ENCODE measurements at places on chromosomes 12 and 14. TPM values are rescaled to one million over a fixed set of nuclear protein-coding genes. Genes with fewer than 3 reads are reported as not detected.

GRCh38 chr12:131947482-131948027, 2.2 kb upstream of the EP400 start:
- DNase-seq, result no peak

The PTPRQ gene
- not detected for total RNA-seq

DNA sequence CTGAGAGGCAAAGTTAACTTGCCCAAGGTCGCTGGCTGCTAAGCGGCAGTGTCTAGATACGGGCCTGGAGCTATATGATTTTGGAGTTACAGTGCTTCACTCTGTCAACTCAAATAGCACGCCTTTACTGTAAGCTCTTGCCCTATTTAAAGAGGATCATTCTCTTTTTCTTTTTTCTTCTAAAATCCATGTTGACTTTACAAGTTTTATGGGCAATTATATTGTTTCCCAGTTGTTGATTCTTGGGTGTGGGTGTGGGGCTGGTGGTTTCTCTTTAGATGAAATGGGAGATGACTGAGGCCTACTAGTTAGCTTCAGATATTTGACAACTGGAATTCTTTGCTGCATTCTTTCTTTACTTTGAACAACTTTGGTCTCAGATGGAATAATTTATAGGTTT, 70.7 kb downstream of the C12orf75 start:
- DNase-seq, result no peak

DNA sequence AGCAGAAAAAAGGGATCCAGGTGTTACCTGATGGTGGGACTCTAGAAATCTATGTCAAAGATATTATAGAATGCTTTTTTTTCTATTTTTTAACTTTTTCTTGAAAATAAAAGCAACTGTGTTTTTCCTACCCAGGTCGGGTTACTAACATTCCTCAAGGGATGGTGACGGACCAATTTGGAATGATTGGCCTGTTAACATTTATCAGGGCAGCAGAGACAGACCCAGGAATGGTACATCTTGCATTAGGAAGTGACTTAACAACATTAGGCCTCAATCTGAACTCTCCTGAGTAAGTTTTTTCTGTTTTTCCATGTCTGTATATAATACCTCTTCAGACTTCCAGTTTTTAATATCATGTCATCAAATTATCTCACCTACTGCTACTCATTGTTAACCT, 27.6 kb upstream of the KCNMB4 start:
- DNase-seq, result no peak

The PLA2G1B gene
- not detected for total RNA-seq

The POLE2 gene
- 14.8 TPM for total RNA-seq

DNA sequence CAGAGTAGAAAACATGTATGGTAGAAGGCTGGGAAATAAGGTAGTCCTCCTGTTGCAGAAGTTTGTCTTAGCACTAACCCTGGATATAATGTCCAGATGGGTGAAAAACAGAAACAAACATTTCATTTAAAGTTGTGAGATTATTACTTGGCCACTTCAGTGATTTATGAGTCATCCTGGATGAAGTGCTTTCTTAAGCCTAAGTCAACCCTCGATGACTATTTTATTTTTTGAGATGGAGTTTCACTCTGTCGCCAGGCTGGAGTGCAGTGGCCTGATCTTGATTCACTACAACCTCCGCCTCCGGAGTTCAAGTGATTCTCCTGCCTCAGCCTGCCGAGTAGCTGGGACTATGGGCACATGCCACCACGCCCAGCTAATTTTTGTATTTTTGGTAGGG, 10.2 kb downstream of the DLST start:
- DNase-seq, result no peak

DNA sequence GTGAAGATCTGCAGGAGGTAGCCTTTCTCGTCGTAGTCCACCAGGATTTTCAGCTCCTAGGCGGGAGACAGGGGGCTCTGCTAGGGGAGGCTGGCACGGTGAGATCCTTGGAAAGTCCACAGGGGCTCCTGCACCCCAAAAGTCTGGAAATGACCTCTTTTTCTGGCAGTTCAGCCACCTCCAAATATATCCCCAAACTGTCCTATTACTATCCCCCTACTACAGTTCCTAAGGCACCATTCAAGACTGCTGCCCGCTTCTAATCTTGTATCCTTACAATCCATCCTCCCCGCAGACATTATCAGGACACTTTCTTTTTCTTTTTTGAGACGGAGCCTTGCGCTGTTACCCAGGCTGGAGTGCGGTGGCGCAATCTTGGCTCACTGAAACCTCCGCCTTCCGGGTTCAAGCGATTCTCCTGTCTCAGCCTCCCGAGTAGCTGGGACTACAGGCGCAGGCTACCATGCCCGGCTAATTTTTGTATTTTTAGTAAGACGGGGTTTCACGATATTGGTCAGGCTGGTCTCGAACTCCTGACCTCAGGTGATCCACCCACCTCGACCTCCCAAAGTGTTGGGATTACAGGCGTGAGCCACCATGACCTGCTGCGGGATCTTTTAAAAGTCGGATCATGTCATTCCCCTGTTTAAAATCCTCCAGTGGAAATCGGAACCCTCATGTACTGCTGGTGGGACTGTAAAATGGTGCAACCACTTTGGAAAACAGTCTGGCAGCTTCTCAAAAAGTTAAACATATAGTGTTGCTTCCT, 18.5 kb downstream of the HPD start:
- DNase-seq, result no peak

GRCh38 chr14:97920201-97920600, 1123.0 kb downstream of the VRK1 start:
- DNase-seq, result no peak

DNA sequence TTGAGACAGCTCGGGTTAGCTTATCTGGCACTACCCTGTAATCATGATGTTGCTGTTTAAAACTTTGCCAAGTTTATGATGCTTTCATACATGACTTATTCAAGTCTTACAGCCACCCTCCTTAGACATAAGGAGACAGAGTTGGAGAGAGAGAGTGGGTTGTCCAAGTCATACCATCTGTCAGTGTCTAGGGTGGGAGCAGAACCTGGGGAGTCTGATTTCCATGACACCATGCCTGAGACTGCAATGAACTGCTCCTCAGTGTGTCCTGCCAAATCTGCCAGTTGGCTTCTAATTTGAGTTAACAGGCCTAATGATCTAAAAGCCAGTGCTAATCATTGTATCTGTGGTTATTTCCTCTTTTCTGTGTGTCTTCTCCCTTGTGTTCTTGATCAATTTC, 43.7 kb upstream of the PHC1 start:
- no peak for DNase-seq

The DTX1 gene
- not detected for total RNA-seq

- no peak for DNase-seq
Observed at GRCh38 chr12:119308708-119309456, 25.6 kb upstream of the CCDC60 start.

The IPO4 gene
- 182 TPM for total RNA-seq

GRCh38 chr12:131043401-131043871, 89.7 kb downstream of the ADGRD1 start:
- no peak for DNase-seq

DNA sequence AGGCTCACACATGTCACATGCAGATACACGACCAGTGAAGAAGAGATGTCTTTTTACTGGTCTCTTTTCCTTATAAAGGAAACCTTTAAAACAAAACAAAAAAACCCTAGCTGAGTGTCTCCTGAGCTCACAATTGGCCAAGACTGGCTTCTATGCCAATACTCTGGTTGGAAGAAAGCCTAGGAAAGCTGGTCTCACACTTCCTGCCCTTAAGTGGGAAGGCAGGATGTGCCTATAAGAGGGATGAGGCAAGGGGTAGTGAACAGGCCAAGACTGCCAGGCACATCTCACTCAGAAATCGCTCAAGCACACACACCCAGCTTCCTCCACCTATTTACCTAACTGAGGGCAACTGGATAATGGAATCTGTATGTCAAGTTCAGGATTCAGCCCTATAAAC, 50.0 kb downstream of the SOCS2 start:
- no peak for DNase-seq

The IFNG-AS1 gene
- total RNA-seq, result not detected

DNA sequence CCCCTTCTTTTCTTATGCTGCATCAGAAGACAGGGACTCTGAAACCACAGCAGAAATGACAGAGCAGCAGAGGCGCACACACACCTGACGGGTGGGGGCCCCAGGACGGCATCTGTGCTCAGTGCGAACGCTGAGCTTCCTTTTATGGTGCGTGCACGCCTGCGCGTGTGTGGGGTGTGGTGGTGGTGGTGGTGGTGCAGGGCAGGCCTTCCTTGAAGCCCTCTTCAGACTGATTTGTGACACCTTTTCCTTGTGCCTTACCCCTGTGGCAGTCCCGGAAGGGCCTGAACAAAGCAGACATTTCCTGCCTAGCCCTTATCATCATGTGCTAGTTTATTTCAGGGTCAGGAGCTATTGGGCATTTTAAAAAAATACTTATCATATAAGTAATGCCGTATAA, 75.7 kb downstream of the TSPAN9 start:
- no peak for DNase-seq

The KERA gene
- not detected for total RNA-seq

GRCh38 chr12:6494258-6494743, 399 bp downstream of the NCAPD2 start:
- peak; percentile 50 for DNase-seq

GRCh38 chr14:98692832-98693231, 579.2 kb downstream of the BCL11B start:
- no peak for DNase-seq

The NKX2-1 gene
- total RNA-seq, result not detected

DNA sequence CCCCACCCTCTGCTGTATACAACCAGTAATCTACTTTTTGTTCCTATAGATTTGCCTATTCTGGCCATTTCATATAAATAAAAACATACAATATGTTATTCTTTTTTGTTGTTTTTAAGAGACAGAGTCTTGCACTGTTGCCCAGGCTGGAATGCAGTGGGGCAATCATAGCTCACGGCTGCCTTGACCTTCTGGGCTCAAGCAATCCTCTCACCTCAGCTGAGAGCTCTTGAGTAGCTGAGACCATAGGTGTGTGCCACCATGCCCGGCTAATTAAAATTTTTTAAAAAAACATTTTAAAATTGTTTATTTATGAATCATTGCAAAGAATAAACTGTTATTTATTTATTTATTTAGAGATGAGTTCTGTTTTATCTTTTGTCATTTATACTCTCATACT, 11.6 kb downstream of the PTGR2 start:
- DNase-seq, result no peak

The DIO2 gene
- total RNA-seq, result not detected

DNA sequence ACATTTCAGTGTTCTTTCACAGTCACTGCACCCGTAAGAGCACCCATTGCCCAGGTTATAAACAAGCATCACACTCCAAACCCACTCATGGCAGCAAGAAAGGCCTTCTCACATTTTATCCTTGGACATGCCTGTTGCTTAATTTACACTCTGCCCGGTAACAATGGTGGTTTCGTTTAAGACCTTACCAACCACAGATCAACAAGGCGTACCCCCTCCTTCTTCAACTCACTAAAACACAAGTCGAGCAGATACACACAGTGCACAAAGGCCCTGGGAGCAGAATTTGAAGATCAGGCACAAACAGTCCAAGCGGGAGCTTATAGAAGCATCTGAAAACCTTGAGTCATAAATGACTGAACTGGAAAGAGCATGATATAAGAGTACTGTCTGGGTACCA, 98.1 kb downstream of the GALC start:
- no peak for DNase-seq

GRCh38 chr12:128825835-128826234, 2.1 kb upstream of the SLC15A4 start:
- no peak for DNase-seq

The RBP5 gene
- not detected for total RNA-seq

DNA sequence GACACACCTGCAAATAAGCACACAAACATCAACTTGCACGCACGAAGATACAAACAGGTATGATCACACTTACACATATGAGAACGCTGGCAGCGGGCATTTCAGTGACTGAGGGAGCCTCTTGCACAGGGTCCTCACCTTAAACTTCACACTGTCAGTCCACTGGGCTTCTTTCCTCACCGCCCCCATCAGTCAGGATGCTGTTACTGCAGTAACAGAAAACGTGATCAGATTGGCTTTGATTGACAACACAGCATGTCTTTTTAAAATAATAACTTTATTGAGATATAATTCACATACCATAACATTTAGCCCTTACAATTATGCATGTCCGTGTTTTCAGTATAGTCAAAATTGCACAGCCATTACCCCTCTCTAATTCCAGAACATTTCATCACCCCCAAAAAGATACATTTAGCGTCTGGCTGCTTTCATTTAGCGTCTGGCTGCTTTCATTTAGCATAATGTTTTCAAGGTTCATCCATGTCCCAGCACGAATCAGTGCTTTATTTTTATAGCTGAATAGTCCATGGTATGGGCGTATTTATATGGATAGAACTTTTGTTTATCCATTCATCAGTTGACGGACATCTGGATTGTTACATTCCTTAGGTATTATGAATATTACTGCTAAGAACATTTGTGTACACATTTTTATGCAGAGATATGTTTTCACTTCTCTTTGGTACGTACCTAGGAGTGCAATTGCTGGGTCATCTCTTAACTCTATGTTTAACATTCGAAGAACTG, 8.4 kb downstream of the CCDC197 start:
- DNase-seq, result no peak

GRCh38 chr12:28226705-28227104, 36.4 kb downstream of the CCDC91 start:
- no peak for DNase-seq

DNA sequence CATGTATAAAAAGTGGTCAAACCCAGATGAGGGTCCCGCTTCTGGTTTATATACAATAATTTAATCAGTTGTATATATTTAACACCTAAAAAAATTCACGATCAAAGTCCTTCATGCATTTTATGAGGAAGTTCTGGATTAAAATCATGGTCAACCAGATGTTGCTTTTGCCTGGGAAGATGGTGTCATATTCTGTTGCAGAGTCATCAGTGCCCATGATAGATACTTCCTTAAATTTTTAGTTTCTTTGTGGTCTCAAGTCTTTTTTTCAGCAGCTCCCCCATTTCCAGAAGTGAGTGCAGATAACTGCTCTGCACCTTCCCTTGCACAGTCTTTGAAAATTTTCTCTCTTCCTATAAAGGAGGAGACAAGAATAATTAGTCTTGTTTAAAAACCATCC, 16.1 kb downstream of the ERP29 start:
- no peak for DNase-seq

- no peak for DNase-seq
Observed at GRCh38 chr12:24905431-24905830, 43.5 kb downstream of the BCAT1 start.

The ALG10B gene
- 6.3 TPM for total RNA-seq

The IFI27 gene
- total RNA-seq, result 816 TPM

The DPF3 gene
- total RNA-seq, result not detected

The KRT85 gene
- not detected for total RNA-seq

DNA sequence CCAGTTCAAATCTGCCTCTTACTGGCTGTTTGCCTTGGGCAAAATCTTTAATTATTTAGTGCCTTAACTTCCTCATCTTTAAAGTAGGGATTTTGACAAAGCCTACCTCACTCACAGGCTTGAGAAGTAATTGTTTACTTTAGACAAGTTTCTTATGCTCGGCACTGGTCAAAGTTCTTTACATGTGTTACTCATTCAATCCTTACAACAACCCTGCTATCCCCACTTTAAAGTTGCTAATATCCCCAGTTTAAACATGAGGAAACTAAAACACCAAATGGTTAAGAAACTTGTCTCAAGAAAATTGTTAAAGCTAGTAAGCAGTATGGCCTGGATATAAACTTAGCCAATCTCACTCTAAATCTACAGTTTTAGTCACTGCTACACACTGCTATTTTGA, 204.0 kb upstream of the AVPR1A start:
- DNase-seq, result peak; percentile 37

The MAP3K9 gene
- total RNA-seq, result 5.9 TPM
